SK-N-SH treated with all-trans-retinoic acid at 6 μM for 48 hours (cell line): ENCODE measurements at places on chromosomes 6 and 20.
A peak's percentile ranks its signal among the peaks of the same experiment; 100 is the strongest.

- no peak for ATAC-seq
Measured at GRCh38 chr6:130147111-130147510, 75.6 kb downstream of the SAMD3 start.

- no peak for ATAC-seq
Measured at GRCh38 chr6:7939184-7939863, 28.7 kb upstream of the TXNDC5 start.

DNA sequence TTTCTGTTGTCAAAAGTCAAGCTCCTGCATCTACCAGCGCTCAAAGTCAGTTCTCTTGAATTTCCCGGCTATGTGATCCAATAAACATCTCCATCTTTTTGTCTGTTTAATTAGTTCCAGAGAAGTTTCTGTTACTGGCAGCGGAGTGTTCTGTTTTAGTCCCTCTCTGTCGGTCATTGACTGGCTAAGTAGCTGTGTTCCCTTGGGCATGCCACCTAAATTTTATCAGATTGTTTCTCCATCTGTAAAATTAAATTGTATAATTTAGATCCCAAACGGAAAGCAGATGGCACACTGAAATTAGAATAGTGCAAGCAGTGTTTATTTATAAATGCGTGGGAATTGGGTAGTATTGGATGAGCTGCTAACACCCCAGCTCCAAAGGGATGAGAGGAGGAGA is 29.7 kb upstream of the PRL start:
- ATAC-seq, result peak; percentile 51; the same call in 1 of the 3 replicates

GRCh38 chr6:8814440-8815000 is 379.2 kb upstream of the SLC35B3 start:
- ATAC-seq, result no peak

GRCh38 chr6:142459271-142459670 is 157.5 kb downstream of the ADGRG6 start:
- 0 out of 3 replicates have a peak, but pooled peaks have one; percentile 7 for ATAC-seq

DNA sequence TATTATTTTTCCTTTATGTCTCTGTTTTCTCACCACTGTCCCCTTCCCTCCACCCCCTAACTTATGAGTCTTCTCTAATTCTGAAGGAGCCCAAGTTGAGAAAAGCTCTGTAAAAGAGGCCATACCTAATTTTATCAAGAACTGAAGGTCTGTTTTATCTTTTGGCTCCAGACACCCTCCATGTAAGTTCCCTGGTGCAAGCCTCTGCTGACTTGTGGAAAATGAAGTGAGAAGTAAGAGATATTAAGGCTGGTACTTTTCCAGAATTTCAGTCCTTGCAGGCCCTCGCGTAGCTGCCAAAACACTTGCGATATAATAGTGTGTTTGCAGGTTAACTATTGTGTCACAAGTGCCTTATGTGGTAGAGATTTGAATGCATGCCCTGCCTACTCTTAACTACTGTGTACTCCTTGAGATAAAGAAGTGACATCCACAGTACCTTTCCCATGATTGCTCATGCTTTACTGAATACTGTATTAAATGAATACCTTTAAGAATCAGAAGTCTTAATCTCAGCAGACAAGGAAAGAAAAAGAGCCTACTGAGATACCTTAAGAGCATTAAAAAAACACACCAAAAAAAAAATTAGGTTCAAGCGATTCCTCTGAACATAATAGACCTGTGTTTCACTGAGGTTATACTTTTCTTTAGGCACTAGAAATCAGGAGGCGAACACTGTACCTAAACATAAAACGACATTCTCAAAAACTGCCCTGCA is 143.6 kb upstream of the ZNF184 start:
- ATAC-seq, result no peak

DNA sequence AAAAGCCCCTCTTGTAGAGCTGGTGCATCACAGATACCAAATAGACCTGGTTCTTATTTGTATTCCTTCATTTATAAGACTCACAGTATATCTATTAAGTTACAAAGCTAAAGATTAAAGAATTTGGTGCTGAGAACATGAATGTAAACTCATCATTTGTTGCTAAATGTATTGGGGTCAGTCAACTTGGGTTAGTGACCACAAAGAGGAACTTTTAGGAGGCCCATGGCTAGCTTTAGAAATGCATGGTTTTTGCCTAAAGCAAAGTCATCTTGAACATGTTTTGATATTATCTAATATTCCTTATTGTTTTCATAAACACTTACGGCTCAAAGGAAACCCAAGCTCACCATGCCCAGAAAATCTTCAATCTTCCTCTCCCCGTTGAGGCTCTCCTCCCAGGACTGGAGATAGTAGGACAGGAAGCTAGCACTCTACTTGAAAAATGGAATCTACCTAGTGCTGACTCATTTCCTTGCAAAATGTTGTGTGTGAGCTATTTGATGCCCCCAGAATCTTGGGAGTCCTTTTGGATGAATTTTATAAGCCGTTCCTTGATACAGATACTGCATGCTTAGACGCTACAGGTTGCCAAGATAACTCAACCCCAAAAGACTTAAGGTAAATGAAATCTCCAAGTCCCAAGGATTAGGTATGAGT is 121.4 kb downstream of the BMP2 start:
- ATAC-seq, result no peak

GRCh38 chr20:15476186-15476585 is 1097.1 kb downstream of the KIF16B start:
- ATAC-seq, result no peak

GRCh38 chr6:109336221-109336961 is 45.9 kb downstream of the CD164 start:
- no peak for ATAC-seq

- no peak for ATAC-seq
Measured at GRCh38 chr6:135383301-135383700, 114.2 kb downstream of the AHI1 start.

DNA sequence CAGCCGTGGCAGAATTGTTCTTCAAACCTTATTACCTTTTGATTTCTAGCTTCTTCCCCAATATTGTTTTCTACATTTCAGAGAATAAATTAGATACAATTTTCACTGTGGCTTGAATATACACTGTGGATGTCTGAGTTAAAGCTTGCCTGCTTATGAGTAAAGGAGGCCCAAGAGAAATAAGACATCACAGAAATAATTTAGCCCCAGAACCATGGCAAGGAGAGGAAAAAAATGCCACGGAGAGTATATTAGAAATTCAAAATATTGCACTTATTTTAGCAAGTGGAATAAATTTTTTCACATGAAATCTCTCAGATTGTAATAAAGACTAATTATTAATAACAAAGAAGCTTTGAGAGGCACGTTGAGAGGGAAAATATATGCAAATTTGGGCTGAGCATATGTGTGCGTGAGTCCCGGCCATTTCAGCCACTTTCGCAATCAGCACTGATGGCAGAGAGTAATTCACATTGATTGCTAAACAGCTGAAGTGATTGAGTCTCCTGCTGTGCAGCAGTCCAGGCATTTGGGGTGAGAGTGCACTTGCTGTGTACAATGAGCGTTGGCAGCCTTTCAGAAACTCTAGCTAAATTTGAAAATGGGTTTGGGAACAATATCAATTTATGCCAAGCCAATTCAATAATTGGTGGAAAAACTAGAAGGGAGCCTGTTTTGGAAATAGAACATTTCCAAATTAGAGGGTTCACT is 596.0 kb downstream of the EPM2A start:
- no peak for ATAC-seq

GRCh38 chr6:32047855-32048766 is 9.9 kb downstream of the CYP21A2 start:
- peak; percentile 91 for ATAC-seq

DNA sequence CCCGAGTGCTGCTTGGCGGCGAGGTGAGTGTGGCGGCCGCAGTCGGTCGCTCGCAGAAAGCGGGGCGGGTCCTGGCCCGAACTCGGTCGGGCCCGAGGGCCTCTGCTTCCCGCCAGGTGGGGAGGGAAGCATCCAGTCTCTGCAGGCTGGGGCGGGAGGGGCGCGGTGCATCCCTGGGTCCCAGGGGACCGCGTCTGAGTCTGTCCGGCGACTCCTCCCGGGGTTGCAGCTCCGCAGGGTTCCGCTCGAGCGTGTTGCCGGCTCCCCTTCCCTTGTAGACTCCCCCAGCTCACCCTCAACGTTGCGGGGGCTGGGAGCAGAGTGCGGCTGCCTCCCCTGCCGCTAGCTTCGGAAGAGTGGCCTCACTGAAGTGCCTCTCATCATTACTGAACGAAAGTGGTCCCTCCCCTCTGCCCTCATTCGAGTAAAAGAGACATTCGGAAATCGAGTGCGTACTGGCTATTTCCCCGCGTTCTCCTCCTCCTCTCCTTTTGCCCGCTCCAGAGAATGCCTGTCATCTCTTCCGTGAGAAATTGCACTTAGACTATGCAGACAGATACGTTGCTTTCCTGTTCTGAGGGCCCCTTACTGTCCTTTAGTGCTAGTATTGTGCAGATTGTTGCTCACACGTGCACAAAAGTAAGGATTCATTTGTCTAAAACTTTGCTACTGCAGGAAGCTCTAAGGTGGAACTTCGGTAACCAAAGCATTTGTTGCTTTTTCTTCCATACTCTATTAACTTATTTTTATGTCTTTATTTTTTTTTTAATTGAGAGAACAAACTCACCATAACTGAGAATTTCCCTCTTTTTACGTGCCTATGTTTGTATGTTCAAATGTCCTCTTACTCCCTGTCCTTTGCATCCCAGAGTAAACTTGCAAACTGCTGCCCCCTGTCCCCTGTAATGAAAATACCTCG is 751 bp downstream of the MAP3K4 start:
- ATAC-seq, result peak; percentile 84

DNA sequence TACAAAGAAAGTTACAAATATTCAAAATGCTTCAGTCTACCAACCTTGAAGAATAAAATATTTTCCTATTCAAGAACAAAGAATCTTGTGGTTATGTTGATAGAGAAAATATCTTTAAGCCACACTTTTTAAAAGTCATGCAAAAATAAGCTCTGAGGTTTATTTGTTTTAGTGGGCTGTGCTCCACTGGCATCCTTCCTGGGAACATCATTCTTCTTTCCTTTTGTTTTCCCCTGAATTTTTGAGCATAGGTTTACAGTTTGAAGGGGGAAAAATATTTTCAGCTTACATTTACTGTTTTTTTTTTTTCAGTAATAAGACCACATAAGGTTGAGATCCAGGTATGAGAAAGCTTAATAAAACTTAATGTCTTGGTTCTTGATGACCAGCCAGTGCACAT is 72.0 kb upstream of the BACH2 start:
- ATAC-seq, result no peak

DNA sequence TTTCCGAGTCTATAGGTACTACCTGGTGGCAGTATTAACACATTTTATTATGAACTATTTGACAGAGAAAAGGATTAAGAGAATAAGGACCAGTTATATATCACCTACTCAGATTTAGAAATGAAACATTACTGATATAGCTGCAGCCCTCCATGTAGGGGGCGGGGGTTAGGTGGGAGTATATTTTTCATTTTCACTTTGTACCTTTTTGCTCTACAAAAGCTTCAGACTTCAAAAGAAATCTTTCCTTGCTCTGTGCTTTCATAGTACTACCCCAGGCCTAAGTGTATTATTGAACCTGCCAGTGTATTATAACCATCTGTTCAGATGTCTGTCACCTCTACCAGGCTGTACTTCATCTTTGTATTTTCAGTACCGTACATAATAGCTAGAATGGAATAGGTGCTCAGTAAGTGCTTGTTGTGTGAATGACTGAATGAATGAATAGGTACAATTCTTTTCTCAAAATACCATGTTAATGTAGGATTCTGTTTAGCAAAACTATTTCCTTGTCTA is 43.0 kb downstream of the CDKAL1 start:
- ATAC-seq, result no peak

DNA sequence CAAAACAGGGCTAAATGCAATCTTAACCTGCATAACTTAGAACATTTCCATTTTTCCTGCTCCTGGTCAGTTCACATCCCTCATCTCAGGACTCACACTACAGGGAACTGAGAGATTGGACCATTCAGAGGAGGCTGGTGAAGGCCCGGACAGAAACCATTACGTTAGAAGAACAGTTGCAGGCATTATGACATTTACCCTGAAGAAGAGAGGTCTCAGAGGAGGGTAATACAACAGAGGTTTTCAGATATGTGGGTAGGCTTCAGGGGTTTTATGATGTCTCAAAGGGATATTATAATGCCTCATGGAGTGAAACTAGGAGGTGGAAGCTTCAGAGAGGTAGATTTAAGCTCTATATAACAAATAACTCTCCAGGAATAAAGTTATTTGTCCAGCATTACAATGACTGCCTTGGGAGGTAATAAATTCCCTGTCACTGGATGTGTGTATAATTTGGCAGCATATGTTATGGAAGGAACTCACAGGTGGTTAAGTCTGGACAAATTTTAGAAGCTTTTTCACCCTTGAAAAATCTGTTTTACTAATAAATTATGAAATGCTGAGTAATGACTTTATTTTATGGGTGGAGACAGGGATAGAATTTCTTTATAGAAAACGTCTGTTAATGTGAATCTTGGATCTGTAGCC is 36.7 kb upstream of the RIPOR2 start:
- ATAC-seq, result no peak

- no peak for ATAC-seq
Measured at GRCh38 chr20:38447931-38448675, 13.0 kb upstream of the SNHG17 start.
